ENCODE measurements at places on chromosomes 4 and X.

GRCh38 chrX:96820935-96821334 lies 62.8 kb upstream of the RPA4 start:
- no peak for DNase-seq

DNA sequence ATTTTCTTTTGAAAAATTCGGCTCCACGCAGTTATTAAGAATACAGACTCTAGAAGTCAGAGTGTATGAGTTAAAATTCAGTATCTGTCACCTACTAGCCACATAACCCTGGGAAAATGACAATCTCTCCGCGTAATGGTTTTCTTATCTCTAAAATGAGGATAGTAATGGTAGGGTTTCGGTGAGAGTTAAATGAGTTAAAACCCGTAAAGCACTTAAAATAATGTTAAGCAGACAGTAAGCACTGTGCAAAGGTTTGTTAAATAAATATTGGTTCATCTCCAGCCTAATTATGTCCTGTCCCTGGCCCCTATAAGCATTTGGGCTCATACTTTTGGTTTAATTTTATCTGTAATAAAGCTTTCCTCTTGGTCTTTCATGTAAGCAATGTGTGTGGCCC lies 350.8 kb upstream of the GRIA3 start:
- DNase-seq, result no peak

DNA sequence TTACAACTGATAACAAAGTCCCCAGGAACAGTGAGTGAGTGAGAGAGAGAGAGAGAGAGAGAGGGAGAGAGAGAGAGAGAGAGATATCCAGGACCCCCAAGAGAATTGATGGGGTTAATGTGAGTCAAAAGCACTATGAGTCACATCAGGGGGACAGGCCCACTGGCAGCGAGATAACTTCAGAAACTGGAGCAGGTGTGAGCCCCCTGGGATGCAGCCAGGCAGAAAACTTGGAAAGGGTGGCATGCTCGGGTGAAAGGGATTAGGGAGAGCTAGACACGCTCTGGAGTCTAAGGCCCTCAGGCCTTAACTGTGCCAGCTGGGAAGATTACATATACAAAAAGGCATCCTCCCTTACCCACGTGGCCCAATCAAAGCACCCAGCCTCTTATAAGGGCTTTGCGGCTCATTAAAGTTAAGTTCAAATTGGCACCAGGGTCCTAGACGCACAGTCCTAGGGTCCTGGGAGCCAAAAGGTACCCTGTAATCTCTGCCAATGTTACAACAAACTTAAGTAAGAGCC lies 841 bp downstream of the ACOT9 start:
- no peak for DNase-seq

- DNase-seq, result no peak
These were observed 67.6 kb upstream of the PPARGC1A start for GRCh38 chr4:23957465-23957864.

DNA sequence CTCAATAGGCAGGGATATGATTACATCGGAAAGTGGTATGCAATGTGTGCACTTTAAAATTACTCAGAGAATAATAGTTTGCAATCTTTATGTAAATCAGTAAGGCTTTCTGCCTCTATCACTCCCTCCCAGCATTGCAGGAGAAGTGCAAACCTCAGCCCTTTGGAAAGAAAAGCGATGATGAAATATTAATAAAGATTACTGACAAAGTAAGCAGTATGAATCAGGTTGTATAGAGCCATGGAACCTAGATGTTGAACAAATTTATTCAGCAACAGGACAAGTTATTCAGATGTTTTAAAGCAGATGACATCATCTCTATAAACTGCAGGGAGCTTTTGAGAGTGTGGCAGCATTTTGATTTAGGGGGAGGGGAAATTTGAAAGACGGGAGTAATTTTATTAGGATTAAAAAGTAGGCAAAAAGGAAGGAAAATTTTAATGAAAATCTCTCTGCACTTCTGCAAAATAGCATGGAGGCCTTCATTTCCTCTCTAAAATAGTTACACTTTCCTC lies 631.7 kb upstream of the GRIA3 start:
- DNase-seq, result no peak

- no peak for DNase-seq
These were observed 445.0 kb downstream of the SPRY1 start for GRCh38 chr4:123841447-123842121.

DNA sequence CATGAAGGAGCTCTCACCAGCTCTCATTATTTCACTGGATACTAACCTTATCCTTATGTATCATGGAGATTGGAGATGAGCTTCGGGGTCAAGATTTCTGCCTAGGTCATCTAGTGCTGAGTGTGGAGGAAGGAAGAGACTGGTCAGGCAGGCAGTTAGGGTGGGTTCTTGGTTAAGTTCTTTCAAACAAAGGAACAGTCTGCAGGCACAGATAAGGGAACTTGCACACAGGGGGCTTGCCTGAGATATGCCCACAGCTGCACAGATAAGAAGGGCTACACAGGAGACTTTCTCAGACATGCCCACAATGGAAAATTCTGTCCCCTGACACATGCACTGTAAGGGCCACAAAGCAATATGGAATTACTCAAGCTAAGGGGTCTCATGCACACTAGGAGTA lies 904.1 kb downstream of the NLGN4X start:
- no peak for DNase-seq

GRCh38 chr4:1049591-1049905 lies 38.1 kb downstream of the FGFRL1 start:
- DNase-seq, result no peak

- no peak for DNase-seq
These were observed 56.0 kb downstream of the HADH start for GRCh38 chr4:108045687-108046024.

Data from Jurkat, Clone E6-1 (cell line).